ENCODE measurements at places on chromosomes 7 and 10. TPM values are rescaled to one million over a fixed set of nuclear protein-coding genes. Genes with fewer than 3 reads are reported as not detected.

CHPF2 gene
- total RNA-seq, result 91.5 TPM

TRIL gene
- total RNA-seq, result 4.2 TPM

RADIL gene
- total RNA-seq, result 0.48 TPM

TMEM178B gene
- not detected for total RNA-seq

FXYD4 gene
- total RNA-seq, result not detected
